ENCODE measurements at places on chromosomes 3 and 15.
A peak's percentile ranks its signal among the peaks of the same experiment; 100 is the strongest.

DNA sequence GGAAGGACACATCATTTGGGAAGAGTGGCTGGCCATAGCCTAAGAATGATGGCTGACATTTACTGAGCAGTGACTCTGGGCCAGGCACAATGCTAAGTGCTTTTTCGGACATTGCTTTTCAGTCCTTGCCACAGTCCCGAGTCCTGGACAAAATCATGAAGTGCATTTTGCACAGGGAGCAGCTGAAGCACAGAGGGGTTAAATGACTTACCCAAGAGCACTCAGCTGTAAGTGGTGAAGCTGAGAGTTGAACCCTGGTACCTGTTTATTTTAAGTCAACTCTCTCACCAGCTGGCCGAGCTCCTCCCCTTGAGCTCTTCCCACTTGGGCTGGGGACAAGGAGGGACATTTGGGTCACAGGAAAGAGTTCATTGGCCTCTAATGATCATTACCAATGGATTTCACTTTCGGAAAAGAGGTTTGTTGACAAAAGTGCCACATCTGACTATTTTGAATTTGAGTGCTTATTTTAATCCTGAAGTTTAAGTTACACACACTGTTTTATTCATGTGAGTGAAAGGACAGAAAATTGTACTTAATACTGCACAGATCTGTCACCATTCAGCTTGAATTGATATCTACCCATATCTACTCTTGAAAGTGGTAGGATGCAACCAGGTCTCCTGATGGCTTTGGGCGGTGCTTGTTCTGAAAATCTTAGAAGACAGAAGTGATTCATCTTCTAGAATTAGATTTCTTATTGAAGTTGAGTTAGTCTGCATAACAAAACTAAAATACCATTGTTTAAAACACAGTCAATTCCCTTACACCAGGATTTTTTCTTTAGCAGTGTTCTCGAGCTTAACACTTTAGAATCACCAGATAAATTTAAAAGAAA is 368.7 kb upstream of the PROK2 start:
- DNase-seq = no peak

DNA sequence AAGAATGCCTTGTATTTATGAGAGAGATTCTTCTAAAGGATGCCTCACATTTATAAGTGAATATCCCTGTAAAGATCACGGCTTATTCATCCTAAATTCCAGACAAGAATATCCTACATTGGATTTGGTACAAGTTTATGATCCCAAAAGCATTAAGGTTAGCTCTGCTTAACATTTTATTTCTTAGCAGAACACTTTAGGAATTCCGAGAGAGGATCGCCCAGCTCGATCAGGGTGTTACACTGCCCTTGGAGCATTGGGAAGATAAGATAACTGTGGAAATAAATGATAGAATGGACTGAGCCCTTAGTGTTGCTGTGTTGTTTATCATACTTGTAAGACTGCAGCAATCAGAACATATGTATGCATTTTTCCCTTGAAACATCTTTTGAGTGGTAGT is 223.0 kb upstream of the CDIN1 start:
- no peak for DNase-seq

- DNase-seq = no peak
These were observed 10.5 kb downstream of the ABCF3 start for GRCh38 chr3:184196536-184196935.

DNA sequence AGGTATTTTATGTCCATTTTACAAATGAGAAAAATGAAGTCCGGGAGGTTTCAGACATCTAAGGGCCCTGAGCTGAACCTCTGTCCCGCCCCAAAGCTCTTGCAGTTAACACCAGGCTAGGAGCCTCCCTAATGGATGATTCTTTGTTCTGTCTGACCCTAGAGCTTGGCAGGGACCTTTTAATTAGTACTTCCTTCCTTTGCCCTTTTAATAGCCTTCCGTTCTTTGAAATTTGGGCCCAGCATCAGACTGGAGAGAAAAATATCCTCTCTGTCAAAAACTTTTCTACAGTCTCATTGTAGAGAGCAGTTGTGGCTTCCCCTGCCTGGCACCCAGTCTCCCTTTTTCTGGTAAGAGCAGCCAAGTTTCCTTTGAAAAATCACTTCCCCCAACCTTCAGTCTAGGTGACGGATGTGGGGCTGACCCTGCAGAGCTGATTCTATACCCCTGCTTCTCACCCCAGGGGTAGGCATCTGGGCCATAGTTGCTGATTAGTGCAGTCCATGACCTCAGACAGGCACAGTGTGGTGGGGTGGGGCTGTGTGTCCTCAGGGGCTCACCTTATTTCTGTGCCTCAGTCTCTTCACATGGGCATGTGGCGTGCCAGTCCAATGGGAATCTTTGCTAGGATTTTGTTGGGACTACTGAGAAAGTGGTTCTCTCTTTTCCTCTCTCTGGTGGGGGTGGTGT is 220.4 kb downstream of the ADAMTS9 start:
- no peak for DNase-seq

- DNase-seq = peak; percentile 30
These were observed 12.3 kb downstream of the CPNE9 start for GRCh38 chr3:9715764-9716437.

DNA sequence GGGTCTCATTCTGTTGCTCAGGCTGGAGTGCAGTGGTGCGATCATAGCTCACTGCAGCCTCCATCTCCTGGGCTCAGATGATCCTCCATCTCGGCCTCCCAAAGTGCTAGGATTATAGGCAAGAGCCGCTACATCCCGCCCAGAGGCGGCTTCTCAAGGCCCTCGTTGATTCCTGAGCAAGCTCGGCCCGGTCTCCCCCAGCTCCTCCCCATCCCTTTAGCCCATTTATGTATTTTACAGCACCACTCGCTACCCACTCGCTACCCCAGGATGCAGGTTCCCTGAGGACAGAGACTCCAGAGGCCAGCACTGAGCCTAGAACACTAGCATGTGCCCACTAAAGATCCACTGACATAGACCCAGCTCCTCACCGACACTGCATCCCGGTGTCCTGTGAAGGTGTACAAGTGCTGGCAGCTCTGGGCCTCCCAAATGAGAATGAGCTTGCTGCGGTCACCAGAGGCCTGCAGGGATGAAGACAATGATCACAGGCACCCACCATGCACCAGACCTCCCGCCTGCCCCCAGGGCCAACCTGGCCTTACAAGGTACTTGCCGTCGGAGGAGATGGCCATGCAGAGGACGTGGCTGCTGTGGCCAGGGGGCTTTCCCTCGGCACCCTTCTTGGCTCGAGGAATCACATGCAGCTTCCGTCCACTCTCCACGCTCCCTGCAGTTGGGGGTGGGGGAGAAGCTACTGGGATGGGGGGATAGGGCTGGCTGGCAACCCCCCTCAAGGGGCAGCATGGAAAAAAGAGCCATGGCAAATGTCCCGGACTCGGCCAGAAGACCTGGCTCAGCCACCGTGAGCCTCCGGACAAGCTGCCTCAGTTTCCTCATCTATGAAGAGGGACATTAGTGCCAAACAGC is 5.6 kb downstream of the RRP9 start:
- no peak for DNase-seq

- no peak for DNase-seq
These were observed 12.7 kb downstream of the TICRR start for GRCh38 chr15:89587955-89588354.

DNA sequence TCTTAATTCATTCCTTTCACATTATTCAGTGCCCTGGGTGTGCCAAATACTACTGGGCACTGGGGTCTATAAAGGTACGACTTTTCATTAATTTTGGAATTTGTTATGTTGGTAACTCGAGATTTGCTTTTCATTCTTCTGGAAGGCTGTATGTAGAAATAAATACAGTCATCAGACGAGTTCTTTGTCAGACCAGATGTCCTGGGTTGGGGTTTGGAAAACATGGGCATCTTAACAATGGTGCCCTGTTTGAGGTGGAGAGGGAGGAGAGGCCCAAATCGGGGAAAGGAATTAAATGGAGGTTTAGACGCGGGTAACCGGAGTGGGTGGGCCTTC is 662 bp upstream of the GLCE start:
- no peak for DNase-seq

DNA sequence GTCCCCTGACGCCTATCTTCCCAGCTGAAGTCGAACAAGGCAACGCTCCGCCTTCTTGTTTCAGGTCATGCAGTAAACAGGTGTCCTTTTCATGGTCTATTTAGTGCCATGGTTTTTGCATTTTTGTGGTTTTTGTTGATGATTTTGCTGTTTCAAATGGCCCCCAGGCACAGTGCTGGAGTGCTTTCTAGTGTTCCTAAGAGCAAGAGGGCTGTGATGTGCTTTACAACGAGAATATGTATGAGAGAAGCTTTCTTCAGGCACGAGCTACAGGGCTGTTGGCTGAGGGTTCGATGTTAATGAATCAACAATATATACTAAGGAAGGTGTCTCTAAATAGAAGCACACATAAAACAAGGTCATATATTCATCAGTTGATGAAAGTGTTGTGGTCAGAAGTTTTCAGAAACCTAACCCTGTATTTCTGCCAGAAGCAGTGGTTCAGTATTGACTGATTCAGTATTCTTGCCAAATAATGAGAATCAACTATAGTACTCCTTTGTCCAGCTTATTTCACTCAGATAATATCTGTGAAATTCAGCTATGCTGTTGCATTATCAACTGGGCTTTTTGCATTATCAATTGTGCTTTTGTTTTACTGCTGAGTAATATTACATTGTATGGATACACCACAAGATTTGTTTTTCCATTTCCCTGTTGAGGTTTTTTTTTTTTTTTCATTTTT is 18.5 kb downstream of the LIMD1 start:
- DNase-seq = peak; percentile 64

DNA sequence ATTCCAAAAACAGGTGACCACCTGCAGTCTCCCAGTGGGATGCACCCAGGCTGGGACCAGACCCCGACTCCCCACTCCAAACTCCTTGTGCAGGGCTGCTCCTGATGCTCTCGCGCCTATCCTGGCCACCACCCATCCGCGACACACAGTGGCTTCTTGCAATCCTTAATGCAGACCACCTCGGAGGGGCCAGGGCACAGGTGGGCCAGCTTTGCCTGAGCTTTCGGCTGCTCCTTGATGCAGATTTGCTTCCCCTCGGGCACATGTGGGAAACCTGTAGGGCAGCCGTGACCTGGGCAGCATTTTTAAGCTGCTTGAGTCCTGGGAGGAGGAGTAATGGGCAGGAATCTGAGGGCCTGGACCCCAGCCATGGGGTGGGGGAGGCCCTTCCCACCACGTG is 18.9 kb downstream of the SLC6A11 start:
- no peak for DNase-seq

DNA sequence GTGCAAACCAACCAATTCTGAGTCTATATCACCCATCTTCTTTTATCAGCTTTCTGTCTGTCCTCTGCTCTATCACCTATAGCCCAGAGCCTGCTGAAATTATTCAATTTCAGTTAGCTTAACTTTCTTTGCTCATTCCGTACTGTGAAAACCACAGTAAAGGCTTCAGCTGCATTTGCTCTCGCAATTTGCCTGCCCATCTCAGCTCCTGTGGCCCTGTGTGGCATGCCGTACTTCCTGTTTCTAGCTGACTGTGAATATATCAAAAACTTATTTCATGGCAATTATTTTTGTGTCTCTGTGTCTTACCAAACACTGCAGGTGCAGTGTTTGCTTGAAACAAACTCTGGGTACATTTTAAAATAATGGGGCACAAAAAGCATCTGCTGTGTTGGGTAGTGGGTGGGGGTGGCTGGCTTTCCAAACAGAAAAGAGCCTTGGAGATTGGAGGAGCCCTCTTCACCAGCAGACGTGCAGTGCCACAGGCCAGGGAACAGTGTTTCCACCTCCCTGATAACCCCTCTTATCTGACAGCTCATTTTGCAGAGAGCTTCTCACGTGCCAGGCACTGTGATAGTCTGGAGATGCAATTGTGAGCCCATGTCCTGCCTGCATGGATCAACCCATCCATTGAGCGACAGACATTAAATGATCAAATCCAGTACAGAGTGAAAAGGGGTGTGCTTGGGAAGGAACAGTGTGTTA is 45.2 kb downstream of the GASK1A start:
- DNase-seq = peak; percentile 89

GRCh38 chr3:128970740-128971047 is 23.2 kb downstream of the CFAP92 start:
- DNase-seq = no peak

- DNase-seq = no peak
These were observed 90.8 kb downstream of the GABRG3 start for GRCh38 chr15:27061739-27062138.

DNA sequence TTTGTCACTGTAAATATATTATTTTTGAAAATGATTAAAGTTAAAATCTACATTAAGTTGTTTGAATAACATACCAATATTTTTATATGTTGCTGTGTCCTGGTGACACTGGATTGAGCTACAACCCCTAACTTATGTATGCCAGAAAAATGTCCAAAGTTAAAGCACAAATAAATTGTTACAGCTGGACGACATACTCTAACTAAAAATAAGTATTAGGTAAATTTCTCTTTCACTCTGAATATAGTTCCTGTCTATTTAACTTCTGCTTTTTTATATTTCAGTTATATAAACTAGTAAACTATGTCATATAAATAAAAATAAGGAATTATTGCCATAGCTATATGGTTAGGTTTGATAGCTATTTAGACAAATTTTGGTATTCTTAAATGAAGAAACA is 118.5 kb upstream of the SAMMSON start:
- DNase-seq = no peak

GRCh38 chr3:183725387-183725786 is 27.8 kb downstream of the YEATS2 start:
- no peak for DNase-seq

- DNase-seq = no peak
These were observed 41.3 kb downstream of the CDAN1 start for GRCh38 chr15:42695527-42696071.

DNA sequence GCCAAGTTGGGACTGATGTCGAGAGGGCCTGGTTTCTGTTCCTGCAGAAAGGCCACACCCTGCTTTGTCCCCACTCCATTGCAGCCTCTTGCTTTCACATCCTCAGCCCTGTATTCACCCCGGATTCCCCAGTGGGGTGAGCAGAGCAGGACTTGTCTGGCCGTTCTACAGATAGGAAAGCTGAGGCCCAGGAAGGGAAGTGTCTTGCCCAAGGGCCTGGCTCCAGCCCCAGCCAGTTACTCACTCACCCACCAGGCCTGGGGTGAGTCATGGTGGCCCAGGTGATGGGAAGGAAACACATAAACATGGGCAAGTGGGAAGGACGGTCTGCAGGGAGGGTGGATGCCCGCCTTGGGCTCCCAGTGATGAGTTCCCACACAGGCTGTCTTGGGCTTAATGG is 6.1 kb upstream of the DUSP7 start:
- no peak for DNase-seq

DNA sequence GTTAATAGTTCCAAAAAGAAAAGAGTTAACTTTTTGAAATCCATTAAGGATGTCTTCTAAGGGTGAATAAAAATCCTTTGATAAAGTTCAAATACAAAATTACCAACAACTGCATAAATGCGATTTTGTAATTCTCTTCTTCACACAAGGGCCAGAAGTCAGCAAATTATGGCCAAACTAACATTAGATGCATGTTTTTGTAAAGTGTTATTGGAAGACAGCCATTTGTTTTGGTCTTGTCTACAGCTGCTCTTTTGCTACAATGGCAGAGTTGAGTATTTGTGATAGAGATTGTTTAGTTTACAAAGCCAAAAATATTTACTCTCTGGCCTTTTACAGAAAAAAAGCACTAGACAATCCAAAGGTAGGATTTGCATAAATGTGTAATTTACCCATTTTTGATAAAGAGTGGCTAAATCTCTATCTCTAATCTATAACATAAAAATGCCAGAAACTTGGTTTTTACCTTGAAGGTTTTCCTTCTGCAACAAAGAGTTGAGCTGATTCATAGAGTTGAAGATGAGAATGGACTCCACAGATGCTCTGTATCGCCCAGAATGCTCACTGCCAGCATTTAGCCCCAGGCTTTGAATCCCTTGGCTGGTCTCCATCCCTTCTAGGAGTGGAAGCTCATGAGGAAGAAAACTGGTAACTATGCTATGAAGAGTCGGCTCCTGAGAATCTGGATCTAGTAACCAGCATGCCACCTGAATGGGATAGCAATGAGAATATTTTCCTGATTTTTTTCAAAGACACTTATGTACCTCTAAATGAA is 64.5 kb downstream of the POLQ start:
- no peak for DNase-seq

Measured in thymus (tissue), 14 donors.